NCI-H1930 (cell line): ENCODE measurements at places on chromosomes 4 and X.
A peak's percentile ranks its signal among the peaks of the same experiment; 100 is the strongest.

DNA sequence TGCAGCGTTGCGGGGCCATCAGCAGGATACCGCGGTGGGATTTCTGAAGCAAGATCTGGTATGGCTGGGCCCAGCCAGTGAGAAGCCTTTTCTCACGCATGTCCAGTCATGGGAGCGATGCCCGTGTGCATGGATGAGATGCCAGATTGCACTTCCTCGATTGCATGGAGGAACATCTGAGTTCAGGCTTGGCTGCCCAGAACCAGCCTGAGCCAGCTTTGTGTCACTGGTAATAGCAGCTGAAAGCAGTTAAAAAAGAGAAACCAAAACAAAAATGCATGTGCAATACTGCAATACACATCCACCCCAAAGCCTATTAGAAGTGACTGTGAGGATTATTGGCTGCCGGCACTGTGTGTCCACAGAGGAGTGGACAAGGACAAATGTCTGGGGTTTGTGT lies 59.3 kb downstream of the PSAPL1 start:
- DNase-seq: no peak

GRCh38 chr4:150280975-150281374 lies 202.7 kb downstream of the DCLK2 start:
- no peak for DNase-seq

DNA sequence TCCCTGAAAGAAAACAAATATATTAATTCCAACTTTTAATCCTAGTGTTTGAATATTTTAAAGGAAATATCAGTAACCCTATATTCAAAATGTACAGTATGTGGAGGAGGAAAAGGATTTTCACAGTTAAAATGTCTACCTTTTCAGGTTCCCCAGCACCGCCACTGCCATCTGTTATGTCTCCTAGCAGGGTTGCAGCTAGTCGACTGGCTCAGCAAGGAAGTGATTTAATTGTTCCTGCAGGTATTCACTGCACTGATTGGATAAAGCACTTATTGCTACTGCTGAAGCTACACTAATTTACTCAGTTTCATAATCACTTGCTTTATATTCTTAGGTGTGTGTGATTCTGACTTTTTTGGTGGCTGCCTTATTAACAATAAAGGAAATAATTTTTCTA lies 65.5 kb upstream of the FHDC1 start:
- DNase-seq: no peak

DNA sequence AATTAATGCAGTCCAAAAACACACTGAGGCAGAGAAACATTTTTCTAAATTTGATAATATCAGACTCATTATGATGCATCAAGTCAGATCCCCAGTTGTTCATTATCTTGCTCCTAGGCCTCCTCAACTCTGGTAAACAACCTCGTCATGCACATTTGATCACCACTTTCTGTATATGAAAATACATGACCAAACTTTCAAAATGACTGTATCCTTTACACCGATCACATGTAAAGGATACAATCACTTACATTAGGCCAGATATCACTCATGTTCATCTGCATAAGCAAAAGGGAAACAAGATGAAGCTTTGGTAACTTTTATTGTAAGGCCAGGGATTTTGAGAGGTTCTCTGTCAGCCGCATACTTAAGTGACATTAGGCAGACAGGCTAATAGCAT lies 99.4 kb upstream of the IL1RAPL1 start:
- no peak for DNase-seq

DNA sequence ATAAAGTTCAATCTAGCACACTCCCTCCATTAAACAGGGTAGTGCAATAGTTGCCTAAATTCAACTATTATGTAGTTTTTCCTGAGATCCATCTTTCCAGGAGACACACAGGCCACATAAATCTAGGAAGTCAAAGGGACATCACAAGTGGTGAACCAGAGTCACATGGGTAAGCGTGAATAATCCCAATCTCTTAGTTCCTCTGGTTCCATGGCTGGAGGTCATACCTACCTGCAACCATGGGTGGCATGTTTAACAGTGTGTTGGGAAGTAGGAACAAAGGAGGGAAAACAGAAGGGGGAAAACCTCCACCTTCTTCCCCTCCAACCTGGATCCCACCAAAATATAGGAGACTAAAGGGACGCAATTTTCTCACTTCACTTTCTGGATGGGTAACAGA lies 2651.6 kb downstream of the ARAP2 start:
- DNase-seq: no peak

DNA sequence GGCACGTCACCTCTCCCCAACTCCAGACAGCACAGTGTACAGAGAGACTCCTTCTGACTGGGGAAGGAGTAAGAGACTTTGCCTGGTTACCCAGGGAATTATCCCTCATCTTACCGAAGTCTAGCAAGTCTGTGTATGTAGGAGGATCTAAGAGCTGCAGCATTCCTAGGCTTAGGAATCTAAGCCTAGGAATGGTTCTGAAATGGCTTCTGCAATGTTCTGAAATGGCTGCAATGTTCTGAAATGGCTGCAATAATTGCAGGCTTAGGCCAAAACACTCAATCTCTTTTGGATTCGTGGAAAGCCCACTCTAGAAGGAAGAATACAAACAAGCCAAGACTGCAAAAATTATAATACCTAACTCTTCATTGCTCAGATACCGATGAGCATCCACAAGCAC lies 106.4 kb downstream of the SCLT1 start:
- no peak for DNase-seq

DNA sequence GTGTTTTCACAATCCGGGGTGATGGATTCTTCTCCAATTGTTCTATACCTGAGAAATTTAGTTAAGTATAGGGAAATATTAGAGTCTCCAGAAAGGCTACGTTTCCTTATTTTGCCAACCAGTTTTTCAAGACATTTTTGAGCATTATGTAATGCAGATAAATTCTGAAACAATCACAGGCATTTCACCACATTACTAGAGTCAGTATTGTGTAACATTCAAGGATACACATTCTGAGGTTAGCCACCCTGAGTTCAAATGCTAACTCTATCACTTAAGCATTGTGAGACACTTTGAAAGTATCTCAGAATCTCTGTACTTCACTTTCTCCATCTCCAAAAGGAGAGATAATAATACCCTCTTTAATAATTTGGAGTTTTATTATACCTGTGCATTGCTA lies 10.6 kb downstream of the SULT1B1 start:
- DNase-seq: no peak

DNA sequence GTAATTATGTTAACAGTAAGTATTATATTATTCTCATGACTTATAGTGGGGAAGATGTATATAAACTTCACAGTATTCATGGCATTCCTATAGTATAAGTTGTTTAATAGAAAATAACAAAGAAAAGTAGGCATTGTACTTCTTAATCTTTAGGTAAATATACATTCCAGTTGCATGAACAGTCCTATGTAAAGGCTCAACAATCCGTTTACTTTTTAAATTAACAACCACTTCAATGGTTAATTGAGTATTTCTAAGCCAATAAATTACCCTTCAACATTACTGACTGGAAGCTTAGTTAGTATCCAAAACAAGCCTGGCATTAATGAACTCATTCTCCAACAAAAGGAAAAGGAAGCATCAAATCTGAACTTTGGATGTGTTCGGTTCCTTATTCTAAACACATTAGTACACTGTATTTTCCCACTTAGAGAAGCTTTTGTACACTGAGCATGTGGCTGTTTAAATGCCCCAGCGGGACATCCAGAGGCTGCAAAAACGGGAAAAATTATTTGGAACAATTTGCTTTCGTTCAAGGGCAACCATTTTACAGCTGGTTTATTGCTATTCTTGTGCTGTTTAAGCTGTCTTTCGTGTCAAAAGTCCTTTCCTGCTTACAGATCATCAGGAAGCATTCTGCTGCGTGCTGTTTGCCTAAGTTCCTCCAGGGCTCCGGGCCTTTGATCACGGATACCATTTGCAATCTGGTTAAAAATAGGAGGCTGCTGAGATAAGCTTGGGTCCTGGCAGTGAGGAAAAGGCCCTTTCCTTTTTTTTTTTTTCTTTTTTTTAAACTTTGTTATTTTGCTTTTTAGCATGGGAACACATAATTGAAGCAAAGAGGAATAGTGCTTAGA lies 460.3 kb downstream of the SPRY1 start:
- DNase-seq: peak; percentile 17

DNA sequence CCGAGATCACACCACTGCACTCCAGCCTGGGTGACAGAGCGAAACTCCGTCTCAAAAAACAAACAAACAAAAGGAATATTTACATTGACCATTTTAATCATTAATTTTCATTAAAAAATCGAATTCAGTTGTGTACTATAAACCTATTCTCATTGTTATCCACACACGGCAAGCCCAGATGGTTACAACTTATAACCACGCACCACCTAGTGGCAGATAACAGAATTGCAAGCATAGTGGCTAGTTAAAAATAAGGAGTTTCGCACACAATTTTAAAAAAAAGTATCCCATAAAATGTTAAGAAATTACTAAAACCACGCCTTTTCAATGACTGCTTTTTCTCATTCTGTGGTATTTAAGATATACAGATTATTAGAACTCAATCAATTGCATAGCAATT lies 25.4 kb downstream of the MBNL3 start:
- no peak for DNase-seq

DNA sequence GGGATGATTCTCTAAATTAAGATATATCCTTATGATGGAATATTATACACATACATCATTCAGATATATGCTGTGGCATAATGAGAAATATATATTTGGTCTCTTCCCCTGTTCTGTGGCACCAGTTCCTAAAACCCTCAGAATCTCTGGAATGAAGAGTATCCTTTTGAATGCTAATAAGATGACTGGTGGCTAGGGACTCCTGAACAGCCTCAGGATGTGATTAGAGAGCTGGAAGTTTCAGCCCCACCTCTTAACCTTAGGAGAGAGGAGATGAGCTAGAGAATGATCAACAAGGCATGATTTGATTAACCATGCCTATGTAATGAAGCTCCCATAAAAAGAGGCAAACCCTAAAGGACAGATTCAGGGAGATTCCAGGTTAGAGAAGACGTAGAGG lies 632.0 kb downstream of the IQCM start:
- no peak for DNase-seq
